NCI-H2081 treated with DMSO at 0.1 percent for 48 hours (cell line): ENCODE measurements at places on chromosomes 13 and 19.

DNA sequence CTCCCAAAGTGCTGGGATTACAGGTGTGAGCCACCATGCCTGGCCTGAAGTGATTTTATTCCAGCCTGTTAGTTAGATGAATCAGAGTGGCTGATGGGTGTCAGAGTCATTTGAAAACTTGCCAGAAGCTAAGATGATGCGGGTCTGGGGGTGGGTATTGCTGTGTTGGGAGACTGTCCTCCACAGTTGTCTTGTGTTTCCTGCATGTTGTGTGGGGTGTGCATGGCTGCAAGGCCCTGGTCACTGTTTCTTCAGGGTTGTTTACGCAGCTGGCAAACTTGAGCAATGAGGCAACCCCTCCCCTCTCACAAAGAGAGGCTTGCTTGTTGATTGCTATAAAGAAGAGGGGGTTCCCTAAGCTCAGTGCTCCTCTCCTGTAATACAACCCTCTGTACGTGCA is 71.8 kb downstream of the TRPM4 start:
- DNase-seq = no peak

GRCh38 chr13:97249093-97249795 is 27.1 kb downstream of the MBNL2 start:
- DNase-seq = no peak

- no peak for DNase-seq
These were observed 9.1 kb downstream of the AP2S1 start for GRCh38 chr19:46841458-46842083.

DNA sequence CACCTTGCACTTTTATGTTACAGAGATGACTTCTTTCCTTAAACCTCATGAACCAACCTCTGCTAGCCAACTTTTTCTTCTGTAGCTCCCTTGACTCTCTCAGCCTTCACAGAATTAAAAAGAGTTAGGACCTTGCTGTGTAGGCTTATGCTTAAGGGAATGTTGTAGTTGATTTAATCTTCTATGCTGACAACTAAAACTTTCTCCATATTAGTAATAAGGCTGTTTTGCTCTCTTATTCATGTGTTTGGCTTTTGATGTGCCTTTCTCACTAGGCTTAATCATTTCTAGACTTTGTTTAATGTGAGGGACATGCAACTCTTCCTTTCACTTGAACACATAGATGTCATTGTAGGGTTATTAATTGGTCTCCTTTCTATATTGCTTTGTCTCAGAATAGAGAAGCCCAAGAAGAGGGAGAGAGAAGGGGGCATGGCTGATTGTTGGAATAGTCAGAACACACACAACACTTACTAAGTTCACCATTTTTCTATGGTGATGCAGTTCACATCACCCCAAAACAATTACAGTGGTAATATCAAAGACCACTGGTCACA is 509.5 kb downstream of the UQCRFS1 start:
- no peak for DNase-seq

- DNase-seq = no peak
These were observed 230.8 kb downstream of the TBC1D4 start for GRCh38 chr13:75251188-75251587.

GRCh38 chr13:92313382-92313781 is 913.2 kb upstream of the GPC6 start:
- DNase-seq = no peak

DNA sequence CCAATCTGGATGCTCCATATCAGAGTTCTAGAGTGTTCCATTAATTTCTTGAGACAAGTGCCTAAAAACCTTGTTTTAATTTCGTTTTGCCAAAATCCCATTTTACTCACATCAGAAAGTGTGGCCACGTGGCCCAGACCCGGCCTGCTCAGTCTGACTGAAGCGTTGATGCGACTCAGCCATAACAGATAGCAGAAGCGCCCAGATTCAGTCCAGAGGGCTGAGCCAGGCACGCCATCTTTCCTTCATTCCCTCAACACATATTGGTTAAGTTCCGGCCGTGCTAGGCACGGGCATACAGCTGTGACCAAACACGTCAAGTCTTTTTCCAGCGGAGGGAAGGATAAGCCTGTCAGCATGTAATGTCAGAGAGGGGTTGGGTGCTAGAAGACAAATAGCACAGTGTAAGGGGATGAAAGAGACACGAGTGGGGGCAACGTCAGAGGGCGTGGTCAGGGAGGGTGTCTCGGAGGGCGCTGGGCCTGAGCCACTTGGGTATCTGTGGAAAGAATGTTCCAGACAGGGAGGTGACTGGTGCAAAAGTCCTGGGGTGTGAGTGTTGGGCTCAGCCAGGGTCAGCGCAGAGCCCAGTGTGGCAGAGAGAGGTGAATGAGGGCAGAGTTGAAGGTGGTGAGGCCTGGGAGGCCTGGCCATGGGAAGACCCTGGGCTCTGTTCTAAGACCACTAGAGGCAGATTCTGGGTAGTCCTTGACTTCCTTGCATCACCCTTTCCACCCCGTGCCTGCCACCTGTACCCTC is 3.1 kb downstream of the F10 start:
- no peak for DNase-seq

DNA sequence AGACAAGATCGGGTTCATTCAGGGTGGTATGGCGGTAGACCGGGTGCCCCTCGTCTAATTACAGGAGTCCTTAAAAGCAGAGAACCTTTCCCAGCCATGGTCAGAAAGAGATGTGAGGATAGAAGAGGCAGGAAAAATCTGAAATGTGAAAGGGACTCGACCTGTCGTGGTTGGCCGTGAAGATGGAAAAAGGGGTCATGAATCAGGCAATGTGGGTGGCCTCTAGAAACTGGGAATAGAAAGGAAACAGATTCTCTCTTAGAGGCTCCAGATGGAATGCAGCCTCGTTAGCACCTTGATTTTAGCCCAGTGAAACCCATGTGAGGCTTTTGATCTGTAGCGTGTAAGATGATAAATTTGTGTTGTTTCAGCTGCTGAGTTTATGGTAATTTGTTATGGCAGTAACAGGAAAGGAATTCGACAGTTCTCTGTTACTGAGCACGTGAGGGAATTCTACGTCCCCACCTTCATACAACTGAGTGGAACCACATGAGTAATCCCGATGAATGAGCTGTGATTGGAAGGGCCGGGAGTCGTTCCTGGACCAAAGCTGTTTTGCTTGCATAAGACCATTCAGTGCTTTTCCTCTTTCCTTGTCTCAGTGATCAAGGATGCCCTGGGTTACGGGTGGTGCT is 11.0 kb upstream of the CA11 start:
- no peak for DNase-seq

- DNase-seq = no peak
These were observed 16.3 kb downstream of the ZNF160 start for GRCh38 chr19:53086949-53087348.

DNA sequence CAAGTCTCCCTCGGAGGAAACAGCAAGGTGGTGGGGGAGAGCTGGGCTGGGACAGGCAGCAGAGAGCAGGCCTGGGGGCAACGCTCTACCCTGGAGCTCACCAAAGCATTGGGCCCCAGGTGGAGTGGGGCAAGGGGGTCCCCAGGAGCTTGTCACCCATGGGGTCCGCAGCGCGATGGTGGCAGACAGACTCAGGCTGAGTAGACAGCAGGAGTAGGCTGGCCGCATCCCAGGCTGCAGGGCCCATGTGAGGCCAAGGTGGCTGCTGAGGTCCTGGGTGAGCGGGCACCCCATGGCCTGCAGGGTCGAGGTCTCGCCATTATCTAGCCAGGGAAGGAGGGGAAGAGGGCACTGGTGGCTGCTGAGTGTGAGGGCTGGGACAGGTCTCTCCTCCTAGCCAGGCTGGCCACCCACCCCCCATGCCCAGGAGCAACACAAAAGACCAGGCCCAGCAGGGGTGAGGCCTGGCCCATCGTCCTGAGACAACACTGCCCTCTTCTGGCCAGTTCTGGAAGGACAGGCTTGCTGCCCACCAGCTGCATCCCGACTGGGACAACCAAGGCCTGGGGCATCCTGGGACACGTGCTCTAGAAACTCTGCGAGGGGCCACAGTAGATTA is 33.1 kb downstream of the CEBPG start:
- DNase-seq = no peak

DNA sequence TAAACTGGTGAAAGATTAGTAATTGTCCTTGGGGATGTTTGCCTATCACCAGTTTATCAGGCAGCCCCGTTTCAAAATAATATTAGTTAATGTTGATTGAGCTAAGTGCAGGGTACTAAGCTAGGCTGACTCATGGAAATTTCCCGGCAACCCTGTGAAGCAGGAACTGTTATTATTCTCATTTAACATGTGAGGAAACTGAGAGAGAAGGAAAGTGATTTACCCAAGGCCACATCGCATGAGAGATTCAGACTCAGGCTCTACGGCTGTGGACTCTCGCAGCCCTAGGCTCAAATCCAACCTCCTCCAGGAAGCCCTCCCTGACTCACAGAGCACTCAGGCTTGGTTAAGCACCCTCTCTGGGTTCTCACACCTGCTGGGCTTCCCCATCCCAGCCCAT is 19.7 kb downstream of the CLPTM1 start:
- DNase-seq = no peak

GRCh38 chr19:3370214-3370720 is 3.9 kb downstream of the NFIC start:
- DNase-seq = no peak

DNA sequence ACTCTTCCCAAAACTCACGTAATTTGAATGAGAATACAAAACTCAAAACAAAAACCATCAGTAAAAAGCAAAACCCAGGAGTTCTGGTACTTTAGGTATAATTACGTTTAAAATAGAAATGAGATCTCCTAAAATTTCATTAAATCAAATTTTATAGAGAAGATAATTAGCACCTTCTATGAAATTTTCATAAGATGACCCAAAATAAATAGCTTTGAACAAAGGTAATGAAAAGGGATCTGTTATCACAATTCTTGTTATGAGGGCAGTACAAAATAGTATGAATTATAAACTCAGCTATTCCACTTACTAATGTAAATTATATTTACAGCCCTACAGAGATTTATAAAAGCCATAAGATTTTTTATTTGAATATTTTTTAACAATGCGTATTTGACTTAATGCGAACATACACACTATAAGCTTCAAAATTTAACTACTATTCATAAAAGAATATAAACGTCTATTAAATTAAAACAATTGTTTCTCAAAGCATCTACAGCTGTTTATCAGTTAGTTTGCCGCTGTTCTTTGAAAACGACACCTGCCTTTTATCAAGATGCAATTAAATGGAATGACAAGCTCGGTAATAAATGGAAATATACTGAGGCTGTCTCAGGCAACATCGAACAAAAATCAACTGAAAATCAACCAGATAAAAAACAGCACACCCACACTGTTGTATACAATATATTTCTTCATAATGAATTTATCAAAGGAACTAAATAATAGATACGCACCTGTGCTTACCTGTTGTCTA is 63.8 kb downstream of the KCNRG start:
- no peak for DNase-seq

GRCh38 chr13:40438999-40439797 is 227.2 kb downstream of the FOXO1 start:
- no peak for DNase-seq

GRCh38 chr19:10122045-10122444 is 2.3 kb upstream of the EIF3G start:
- DNase-seq = no peak

GRCh38 chr13:110856942-110857835 is 57.7 kb downstream of the ANKRD10 start:
- no peak for DNase-seq

DNA sequence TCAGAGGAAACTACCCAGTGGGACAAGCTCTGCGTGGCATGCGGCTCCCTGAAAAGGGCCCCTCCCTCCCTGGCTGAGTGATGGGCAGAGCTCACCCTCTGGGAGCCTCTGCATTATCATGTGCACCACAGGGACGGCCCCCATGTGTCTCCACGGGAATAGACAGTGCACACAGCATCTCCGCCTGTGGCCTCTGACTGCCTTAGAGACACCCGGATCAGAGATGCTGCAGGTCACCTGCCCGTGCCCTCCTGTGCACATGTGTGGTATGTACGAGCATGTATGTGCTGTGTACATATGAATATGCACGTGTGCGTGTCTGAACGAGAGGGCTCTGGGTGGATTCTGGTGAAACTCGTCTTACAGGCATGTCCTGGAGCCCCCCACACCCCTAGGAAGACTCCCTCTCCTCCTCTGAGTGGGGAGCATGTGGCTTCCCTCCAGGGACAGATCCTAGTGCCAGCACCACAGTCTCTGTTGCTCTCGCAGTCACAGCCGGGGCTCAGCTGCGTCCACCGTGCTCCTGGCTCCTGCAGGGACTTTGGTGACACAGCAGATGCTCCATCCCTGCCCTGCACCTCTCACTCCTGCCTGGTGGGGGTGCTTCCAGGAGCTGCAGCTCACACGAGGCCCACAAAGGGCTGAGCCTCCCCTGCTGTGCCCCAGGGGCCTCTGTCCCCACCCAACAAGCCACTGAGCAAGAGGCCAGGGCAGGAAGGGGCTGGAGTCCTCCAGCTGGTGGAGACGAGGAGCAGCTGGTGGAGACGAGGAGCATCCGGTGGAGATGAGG is 19.6 kb downstream of the C13orf46 start:
- DNase-seq = no peak

GRCh38 chr13:71454509-71454908 is 412.5 kb downstream of the DACH1 start:
- DNase-seq = no peak

DNA sequence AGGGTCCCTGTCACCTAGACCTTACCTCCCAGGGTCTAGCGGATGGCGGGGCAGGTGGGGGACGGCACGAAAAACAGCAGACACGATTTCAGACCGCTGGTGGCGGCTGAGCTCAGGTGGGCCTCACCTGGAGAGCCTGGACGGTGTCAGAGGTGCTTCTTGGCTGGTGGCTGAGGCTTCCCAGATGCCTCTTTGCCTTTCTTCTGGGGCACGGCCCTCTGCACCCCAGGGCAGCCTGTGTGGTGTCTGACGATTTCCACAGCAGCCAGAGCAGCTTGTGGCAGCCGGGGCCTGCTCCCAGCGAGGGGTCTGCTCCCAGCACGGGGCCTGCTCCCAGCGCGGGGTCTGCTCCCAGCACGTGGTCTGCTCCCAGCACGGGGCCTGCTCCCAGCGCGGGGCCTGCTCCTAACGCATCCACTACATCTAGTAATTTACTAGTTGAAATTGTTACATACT is 66.7 kb downstream of the ATP11A start:
- no peak for DNase-seq

GRCh38 chr13:112450118-112450903 is 74.2 kb downstream of the SPACA7 start:
- DNase-seq = no peak

DNA sequence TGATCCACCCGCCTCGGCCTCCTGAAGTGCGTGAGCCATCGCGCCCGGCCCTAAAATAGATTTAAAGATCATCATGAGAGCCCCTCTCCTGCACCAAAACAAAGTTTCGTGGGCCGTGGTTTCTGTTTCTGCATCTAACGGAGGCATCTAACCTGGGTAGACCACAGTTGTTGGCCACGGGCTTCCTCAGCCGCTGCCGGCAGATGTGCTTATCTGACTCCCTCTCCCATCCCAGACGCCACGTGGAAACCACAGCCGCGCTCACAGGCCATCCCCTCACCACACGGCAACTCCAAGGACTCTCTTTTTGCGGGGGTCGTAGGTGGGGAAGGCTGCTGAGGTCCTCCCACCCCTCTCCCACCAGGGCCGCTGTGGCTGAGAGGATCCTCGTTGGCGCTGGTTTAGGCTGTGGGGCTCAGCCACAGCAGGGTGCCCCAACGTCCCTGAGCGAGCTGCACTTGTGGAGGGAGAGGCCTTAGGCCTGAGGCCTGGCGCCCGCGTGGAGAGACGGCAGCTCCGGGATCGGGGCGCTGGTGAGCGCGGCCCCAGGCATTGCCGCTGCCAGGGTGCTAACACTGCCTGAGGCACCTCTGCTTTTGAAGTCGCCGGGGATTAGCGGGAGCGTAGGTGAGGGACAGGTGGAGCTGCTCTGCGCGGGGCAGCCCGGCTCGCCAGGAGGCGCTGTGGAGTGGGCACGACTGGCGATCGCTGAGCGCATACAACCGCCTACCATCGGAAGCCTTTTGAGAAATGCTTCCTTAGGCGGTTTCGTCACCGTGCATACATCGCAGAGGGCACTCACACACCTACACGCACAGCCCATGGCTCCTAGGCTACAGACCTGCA is 8.9 kb downstream of the ZSCAN1 start:
- no peak for DNase-seq
